Right kidney (tissue), 9 donors: ENCODE measurements at places on chromosomes 4 and X.

DNA sequence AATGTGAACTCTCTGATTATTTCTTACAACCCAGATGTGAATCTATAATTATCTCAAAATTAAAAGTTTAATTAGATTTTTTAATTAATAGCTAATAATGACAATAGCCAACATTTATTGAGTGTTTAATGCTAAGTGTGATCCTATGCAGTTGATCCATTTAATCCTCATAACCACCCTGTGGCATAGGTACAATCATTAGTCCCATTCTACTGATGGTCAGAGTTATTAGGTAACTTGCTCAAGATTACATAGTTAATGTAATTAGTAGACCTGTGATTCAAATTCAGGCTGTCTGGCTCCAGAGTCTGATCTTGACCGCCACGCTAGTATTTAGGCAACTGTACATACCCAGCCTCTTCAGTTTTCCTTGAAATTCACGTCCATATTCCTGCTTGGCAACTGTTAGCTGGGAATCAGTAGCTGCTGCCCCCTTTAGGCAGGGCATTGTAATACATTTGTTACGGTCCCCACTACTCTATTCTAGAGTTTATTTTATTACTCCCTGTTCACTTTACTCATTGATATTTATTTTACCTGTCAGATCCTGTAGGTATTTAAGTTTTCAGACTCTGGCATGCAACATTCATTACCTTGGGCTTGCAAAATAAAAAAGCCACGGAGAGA lies 20.6 kb upstream of the TEC start:
- no peak for DNase-seq

- DNase-seq = no peak
These were observed 265.7 kb downstream of the RAB28 start for GRCh38 chr4:13218326-13218958.

DNA sequence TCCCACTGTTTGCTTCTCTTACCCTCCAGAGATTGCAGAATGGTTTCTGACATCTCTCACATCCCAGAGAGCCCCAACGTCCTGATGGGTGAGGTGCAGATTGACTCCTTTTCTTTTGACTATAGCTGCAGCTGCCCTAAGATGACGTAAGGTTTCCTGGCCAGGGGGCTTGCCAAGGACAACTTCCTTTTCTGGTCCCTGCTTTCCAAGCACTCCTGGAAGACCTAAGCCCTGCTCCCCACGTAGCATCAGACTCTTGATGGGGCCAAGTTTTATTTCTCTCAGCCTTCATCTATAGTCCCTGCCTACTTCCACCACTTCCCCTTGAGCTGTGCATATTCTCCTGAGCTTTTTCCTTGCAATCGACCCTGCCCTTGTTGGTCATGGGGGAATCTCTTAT lies 497.7 kb downstream of the IDS start:
- DNase-seq = no peak

- no peak for DNase-seq
These were observed 127.3 kb upstream of the WDR1 start for GRCh38 chr4:10243856-10244255.

GRCh38 chrX:153814591-153815315 lies 15.6 kb downstream of the PDZD4 start:
- DNase-seq = no peak

- no peak for DNase-seq
These were observed 425.2 kb upstream of the RASGEF1B start for GRCh38 chr4:81896936-81897335.

DNA sequence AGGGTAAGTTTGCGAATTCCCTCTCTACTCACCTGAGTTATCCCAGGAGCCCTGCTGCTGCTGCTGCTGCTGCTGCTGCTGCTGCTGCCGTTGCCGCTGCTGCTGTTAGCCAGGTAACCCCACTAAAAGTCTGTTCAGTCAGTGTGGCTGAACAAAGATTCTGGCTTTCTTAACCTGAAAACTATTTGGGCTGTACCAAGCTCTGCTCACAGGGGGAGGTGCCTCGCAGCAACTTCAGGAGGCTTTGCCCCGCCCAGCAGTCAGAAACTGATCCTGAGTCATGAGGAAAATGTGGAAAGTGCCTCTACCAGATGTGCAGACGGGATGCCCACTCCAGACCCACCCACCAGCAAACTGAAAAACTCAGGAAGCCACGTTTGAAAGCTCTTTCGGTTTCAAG lies at the start of gene CAPN6:
TSS of gene CAPN6 (minus strand) at position 145 of the 400 bp plus-strand sequence. CDS start 6,547 bp downstream, outside the sequence.
- DNase-seq = no peak

- no peak for DNase-seq
These were observed 32.2 kb upstream of the XPNPEP2 start for GRCh38 chrX:129706400-129707072.

GRCh38 chr4:162847945-162848549 lies 318.6 kb downstream of the NAF1 start:
- DNase-seq = no peak

DNA sequence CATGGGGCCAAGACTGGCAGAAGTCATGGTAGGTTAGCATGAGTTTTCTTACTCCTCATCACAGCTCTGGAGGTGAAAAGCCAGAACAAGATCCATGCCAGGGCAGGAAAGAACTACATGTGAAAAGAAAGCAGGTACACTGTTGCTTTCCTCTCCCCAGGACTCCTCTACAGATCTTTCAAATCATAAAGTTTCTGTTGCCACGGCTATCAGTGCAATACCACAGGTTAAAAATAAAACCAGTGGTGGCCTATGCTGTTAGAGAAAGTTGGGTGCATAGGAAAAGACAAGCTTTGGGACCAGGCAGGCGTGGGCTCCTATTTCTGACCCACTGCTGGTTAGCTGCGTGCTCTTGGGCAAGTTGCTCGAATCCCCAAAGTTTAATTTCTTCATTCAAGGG lies 81.4 kb downstream of the SH3RF1 start:
- no peak for DNase-seq

- DNase-seq = no peak
These were observed 276.5 kb downstream of the PPP4R3C start for GRCh38 chrX:27186671-27187070.

- DNase-seq = no peak
These were observed 143.1 kb downstream of the TBCK start for GRCh38 chr4:106172861-106173260.

GRCh38 chr4:147760176-147760575 lies 28.3 kb downstream of the ARHGAP10 start:
- DNase-seq = no peak

DNA sequence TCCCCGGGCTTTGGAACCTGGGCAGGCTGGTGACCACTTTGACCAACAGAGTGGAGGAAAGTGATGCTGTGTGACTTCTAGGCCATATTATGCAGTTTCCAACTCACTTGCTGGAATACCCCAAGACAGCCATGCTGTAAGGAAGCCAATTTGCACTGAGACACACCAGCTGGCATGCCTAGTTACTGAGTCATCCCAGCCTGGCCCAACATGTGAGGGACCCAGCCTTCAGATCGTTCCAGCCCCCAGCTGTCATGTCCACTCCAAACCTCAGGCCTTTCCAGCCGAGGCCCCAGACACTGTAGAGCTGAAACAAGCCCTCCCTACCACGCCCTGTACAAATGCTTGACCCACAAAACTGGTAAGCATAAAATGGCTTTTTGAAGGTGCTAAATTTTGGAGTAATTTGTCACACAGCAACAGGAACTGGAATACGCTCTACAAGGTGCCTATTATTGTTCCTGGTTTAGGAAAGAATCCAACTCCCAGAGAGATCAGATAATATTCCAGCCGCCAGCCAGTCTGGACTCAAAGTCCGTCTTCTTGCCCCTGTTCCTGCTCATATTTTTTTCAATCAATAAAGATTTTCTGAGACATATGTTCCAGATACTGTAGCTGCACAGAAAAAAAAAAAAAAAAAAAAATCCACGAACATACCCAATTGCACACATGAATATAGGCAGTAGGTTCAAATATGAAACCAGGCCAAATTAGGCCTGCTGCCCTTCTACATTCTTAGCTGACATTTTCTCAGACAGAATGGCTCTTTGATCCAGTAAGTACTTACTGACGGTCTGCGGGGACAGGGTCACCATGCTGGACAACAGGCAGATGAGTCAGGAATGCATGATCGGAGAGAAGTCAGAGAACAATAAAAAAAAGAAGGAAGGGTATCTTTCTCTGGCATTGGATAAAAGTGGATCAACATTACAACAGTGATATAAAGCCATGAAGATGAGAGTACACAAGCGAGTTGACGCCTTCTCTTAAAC lies 35.1 kb downstream of the SH3KBP1 start:
- DNase-seq = no peak

GRCh38 chrX:13652287-13652793 lies 601 bp upstream of the TCEANC start:
- peak; percentile 6 for DNase-seq

- DNase-seq = no peak
These were observed 525.5 kb upstream of the BOD1L1 start for GRCh38 chr4:14152834-14153519.
